Left hindlimb (tissue), 1 donor: ENCODE measurements at places on chromosomes 6 and 20.

DNA sequence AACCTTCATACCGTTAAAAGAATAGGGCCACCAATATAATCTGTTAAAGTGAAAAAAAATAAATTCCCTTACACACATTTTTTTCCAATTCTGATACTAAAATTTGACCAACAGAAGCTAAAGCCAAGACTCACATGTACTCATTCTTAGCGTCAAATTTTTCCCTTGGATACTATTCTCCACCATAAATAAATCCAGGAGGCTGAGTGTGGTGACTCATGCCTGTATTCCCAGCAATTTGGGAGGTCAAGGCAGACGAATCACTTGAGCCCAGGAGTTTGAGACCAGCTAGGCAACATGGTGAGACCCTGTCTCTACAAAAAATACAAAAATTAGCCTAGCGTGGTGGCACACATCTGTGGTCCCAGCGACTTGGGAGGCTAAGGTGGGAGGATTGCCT, 43.9 kb downstream of the SCML4 start:
- no peak for DNase-seq

- no peak for DNase-seq
These were observed 83.4 kb upstream of the ASF1A start for GRCh38 chr6:118810420-118811027.

- no peak for DNase-seq
These were observed 510.1 kb downstream of the PHF3 start for GRCh38 chr6:64145658-64146057.

GRCh38 chr20:22425344-22426295, 158.8 kb downstream of the FOXA2 start:
- DNase-seq: no peak

- no peak for DNase-seq
These were observed 48.0 kb downstream of the TMEM170B start for GRCh38 chr6:11585426-11586016.

- DNase-seq: no peak
These were observed 35.7 kb downstream of the CITED2 start for GRCh38 chr6:139338795-139339194.

- DNase-seq: no peak
These were observed 132.7 kb upstream of the TMEM170B start for GRCh38 chr6:11404838-11405237.

DNA sequence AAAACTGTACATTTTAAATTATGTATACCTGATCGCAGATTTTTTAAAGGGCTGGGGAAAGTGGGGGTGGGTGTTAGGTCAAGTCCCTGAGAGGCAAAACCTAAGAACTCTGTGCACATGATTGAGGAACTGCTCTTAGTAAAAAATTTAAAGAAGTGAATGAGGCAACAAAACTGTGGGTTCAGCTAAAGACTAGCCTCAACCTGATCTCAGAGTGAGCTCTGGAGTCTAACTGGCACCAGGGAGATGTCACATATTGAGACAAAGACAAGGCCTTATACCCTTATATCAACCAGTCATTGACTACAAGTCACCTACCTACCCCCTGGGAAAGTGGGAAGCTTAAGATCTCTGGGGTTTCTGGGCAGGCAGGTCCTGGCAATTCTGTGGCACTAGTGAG, 27.4 kb upstream of the RUNX2 start:
- DNase-seq: no peak

GRCh38 chr6:1197309-1197708, 114.6 kb upstream of the FOXQ1 start:
- DNase-seq: no peak

GRCh38 chr20:39878809-39879208, 810.2 kb downstream of the MAFB start:
- DNase-seq: no peak

DNA sequence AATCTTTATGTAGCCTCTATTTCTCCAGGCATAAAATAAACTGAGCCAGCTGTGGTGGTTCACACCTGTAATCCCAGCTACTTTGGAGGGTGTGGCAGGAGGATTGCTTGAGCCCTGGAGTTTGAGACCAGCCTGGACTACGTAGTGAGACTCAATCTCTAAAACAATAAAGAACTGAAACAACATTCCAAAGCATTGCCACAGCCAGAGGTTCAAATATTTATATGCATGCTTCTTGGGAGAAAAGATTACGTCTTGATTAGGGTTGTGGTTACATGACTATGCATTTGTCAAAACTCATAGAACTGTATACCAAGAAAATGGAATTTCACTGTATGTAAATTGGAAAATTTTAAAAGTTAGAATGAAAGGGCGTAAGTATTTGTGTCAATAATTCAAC, 27.7 kb upstream of the PAX1 start:
- DNase-seq: no peak

DNA sequence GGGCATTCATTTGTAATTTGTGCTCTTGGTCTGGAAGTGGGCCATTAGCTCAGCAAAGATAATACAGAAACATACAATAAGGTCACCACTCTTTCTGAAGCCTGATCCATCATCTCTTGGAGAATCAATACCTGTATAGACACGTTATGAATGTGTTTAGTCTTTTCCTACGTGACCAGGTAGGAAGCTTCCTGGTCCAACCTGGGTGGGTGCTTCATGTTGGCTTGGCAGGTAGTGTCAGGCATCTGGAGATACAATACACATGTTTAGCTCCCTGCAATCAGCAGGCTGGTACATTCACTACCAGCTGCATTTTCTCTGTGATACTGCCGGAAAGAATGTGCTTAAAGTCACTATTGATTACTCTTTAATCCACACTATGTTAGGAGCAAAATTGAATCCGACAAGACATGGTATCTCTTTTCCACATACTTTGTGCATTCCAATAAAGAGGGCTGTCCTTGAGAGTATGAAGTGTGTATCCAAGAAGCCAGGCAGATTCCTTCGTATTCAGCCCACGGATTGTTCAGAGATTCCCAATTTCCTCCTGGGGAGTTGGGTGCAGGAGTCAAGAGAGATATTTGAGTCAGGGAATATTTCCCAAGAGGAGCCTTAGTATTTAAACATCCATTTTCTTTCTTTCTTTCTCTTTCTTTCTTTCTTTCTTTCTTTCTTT, 49.9 kb upstream of the RANBP9 start:
- DNase-seq: no peak

GRCh38 chr6:56766806-56767178, 124.1 kb upstream of the DST start:
- DNase-seq: no peak

GRCh38 chr6:26202201-26202611, 115.0 kb downstream of the HFE start:
- DNase-seq: no peak

DNA sequence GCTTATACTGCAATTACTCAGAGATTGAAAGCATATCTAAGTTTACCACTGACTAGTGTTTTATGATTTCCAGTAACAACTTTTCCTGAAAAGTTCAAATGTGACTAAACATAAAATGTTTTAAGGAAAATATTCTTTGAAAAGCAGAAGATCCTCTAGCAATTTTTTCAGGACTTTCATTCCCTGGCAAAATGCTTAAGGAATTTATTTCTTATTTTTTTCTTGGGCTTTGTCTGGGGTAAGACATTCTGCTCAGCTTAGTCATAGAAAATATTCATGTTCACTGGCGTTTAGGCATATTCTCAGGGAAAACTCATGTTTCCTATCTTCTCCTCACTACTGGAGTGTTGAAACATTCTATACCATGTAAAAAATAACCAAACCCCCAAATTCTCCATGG, 235.3 kb upstream of the CEP162 start:
- no peak for DNase-seq

GRCh38 chr20:35243317-35243716, 16.8 kb downstream of the MMP24 start:
- no peak for DNase-seq

GRCh38 chr6:2274981-2275891, 29.8 kb upstream of the GMDS start:
- no peak for DNase-seq

DNA sequence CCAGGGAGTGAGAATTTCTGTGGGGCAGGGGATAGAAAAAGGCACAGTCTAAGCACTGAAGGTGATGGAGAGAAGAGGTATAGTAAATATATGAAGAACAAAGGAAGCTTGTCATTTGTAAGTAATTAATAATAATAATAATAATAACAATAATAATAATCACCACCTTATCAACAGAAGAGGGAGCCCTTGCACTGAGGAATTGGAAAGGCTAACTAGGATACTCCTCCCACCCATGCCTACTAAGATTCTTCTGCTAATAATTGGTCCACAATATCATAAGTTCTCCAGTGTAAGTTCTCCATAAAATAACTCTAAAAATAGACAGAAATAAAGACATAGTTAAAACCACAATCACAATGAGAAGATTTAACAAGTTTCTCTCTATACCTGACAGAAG, 912 bp upstream of the OR12D3 start:
- no peak for DNase-seq

DNA sequence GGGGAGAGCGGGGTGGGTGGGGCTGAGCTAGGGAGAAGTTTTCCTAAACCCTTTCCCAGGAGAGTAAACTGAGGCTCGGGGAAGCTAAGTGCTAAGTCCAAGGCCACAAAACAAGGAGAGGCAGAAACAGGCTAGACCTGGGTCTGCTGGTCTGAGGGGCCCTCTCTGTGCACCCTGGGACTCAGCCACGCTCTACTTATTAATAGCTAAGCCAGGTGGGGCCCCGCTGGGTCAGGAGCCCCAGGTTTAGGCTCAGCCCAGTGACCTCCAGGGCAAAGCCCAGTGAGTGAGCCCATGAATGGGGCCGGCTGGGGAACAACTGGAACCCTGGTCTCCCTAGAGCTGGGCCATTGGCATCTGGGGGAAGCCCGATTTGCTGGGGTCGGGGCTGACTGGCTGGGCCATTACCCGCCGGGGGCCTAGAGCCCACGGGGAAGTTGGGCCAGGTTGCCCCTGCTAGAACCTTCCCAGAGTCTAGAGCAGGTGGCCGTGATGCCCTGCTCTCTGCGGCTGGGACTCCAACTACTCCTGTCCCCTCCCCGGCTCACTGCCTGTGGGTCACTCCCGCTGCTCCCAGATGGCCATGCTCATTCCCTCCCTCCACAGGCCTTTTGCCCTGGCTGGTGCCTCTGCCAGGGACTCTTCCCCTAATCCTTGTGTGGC, 24.1 kb upstream of the NOL4L start:
- no peak for DNase-seq

GRCh38 chr6:96575359-96575758, 12.4 kb downstream of the FHL5 start:
- no peak for DNase-seq

GRCh38 chr20:11008444-11009033, 334.7 kb upstream of the JAG1 start:
- no peak for DNase-seq

GRCh38 chr20:32037929-32038328, 14.1 kb upstream of the HCK start:
- DNase-seq: no peak

GRCh38 chr20:52494244-52494643, 302.7 kb upstream of the ZFP64 start:
- DNase-seq: no peak

DNA sequence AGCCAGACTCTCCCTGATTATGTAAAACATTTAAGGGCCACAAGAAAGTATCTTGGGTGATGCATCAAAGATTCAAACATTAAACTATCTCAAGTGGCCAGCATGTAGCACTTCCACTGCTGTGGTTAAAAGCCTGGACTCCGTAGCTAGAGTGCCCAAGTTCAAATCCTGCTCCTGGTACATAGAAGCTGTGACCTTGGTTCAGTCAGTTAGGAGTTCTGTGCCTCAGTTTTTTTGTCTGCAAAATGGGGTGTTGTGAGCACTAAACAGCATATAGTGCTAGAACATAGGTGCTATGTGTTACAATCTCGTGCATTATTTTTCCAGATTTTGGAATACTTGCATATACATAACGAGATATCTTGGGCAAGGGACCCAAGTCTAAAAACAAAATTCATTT, 68.7 kb downstream of the PSMG4 start:
- DNase-seq: no peak

DNA sequence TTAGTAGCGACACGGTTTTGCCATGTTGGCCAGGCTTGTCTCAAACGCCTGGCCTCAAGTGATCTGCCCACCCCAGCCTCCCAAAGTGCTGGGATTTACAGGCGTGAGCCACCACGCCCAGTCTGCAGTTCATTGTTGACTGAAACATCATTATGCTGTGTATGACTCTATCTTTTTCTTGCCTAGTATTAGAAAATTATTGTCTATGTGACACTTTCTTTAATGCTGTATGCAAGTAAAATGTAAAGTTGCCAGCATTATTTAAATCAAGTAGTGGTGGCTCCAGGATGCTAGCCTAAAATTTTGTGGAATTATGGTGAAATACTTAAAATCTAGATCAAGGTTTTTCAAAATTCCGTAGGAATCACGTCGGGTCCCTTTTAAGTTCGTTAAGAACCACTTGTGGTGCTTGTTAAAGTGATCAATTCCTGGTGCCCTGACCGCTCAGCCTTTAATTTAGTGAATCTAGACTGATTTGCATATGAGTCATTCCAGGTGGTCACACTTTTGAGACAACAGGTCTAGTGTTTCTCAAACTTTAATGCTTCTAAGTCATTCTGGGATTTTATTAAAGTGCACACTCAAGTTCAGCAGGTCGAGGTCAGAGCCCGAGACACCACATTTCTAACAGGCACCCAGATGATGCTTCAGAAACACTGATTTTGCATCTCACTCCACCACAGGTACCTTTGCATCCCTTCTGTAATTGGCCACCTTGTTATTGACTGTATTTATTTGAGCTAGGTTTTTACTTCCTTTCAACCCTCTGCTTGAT, 132.6 kb upstream of the MTHFD1L start:
- DNase-seq: no peak

GRCh38 chr6:154388803-154389202, 32.2 kb upstream of the IPCEF1 start:
- DNase-seq: no peak

GRCh38 chr20:32368323-32368722, 10.2 kb downstream of the ASXL1 start:
- no peak for DNase-seq

DNA sequence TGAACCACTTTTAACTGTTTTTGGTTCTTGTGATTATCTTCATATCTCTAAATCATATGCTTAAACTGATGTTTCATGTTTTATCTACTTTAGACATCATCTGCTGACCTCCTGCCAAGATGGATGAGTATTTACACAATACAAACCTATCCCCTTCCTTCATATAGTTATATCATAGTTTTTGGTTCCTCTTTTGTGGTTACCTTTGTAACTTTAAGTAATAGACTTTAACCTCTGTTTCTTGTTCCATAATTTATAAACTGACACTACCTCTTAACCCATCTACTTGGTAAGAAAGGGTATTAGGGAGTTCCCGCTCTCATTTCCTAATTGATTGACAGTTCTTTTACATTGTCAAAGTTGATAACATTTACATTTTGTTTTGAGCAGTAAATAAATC, 11.9 kb downstream of the PCMT1 start:
- no peak for DNase-seq
